Stimulated activated CD4-positive, alpha-beta T cell treated with anti-CD3 and anti-CD28 coated beads, Interleukin-1b, Interleukin-23, amount 100 ng/mL, for 1 hour (primary cell): ENCODE measurements at places on chromosomes 4 and X.

DNA sequence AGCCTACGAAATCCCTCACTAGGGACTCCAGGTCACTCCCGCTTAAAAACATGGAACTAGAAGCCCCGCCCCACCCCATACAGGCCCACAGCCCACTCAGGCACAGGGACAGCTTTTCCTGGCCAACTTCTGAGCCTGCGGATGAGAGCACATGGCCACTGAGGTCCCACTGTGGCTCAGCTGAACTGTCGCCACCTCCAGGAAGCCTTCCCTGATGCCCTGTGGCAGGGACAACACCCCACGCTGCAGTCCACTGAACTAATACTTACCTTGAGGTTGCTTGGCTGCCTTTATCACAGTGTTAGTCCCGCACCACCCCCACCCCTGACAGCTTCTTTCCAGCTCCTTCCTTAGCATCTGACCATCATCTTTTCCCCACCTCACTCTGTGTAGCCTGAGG is 39.3 kb upstream of the MAN2B2 start:
- DNase-seq, result no peak

DNA sequence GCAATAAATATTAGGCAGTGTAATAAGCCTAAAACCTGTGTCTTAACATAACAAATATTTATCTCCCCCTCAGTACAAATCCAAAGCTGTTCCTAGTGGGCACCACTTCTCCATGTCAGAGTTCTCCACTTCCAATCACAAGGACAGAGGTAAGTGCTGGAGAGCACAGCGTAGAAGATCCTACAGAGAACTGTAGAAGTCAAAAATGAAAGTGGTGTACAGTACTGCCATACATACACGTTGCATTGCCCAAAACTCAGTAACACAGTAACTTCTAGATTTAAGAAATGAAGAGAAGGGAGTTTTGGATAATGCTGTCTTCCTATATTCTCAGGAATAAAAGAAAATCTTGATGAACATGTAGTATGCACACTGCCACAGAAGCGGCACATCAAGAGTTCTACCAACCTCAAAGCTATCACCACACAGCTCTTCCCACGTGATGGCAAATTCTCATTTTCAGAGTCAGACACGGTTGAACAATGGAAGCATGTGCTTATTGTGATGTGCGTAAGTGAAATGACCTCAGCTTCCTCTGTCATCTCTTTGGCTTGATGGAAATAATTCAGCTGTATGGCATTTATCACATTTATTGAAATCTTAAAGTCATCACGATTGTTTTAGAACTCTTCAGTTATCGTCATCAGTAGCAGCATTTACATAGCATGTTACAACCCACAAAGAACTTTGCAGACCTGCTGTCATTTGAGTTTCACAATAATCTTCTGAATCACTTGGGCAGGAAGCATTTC is 27.1 kb upstream of the SPANXN4 start:
- no peak for DNase-seq

- no peak for DNase-seq
Measured at GRCh38 chr4:126899331-126899801, 733.4 kb upstream of the INTU start.

- no peak for DNase-seq
Measured at GRCh38 chr4:171334549-171334948, 478.7 kb upstream of the GALNTL6 start.

- no peak for DNase-seq
Measured at GRCh38 chr4:78288327-78288726, 231.2 kb downstream of the FRAS1 start.

GRCh38 chr4:128940971-128941370 is 131.5 kb downstream of the JADE1 start:
- DNase-seq, result no peak

- no peak for DNase-seq
Measured at GRCh38 chr4:182778222-182778982, 138.8 kb downstream of the DCTD start.

GRCh38 chr4:128307123-128307571 is 19.5 kb upstream of the PGRMC2 start:
- no peak for DNase-seq

- no peak for DNase-seq
Measured at GRCh38 chr4:32752962-32753361, 2032.8 kb downstream of the PCDH7 start.

DNA sequence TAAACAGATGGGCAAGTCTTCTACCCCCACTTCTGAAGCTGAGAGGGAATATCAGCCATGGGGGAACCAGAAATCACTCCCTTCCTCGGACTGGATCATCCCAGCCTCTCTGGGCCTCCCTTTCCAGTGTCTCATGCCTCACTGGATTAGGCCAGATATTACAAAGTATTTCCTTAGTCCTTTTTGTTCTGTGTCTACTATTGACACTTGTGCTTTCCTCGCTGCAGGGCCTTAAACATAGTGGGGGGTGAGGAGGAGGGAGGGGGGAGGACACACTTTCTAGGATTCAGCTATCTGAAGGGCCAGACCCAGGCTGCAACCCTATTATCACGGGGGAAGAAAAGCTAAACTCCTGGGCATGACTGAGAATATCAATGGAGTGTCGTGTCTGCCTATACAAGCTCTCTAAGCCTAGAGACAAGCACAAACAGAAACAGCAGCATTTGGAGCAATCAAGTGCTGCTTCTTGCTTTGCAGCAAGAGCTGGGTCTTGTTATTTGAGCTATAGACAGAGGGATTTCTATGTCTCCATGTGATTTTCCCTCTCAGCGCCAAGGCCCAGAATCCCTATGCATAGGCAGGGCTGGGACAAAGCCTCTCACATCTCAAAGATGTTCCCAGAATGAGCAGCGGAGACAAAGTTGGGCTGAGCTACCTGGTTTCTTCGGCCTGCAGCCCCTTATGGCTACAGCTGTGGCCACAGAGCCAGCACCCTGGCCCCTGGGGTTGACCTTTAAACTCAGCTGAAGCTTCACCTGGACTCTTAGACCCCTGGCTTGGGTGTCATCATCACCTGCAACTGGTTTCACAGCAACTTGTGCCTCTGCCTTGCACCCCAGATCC is 20.2 kb downstream of the PJA1 start:
- DNase-seq, result no peak

DNA sequence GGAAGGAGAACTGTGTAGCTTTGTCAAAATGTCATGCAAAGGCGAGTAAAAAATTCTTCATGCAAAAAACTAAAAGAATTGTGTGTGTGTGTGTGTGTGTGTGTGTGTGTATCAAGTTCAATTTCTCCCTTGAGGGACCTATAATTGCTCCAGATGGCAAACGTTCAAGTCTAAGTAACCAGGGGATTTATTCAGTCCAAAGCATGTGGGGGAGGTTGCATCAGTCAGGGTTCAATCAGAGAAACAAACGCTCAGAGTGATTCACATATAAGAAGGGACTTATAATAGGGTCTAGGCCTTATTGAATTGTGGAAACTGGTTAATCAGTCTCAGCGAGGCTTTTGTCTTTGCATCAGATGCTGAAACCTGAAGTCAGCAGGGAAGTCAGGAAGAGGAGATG is 5.0 kb downstream of the DCAF8L1 start:
- DNase-seq, result no peak

- DNase-seq, result no peak
Measured at GRCh38 chr4:92646826-92647225, 343.1 kb downstream of the GRID2 start.

DNA sequence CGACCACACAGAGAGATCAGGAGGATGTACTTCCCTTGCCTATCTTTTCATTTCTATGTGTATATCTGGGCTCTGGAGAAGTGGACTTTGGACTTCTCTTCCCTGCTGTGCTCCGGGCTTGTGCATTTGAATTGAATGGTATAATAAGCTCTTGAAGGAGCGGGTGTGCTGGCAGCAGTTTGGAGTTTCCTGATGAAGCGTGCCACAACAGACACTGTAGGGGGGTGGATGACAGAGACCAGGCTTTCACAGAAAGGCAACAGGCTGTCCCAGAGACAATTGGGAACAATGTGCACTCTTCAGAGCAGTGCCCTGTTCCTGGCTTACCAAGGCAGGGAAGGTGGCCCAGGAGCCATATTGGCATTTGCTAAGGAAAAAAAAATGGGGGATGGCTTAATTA is 170.1 kb downstream of the FRMPD4 start:
- no peak for DNase-seq
